ENCODE measurements at places on chromosomes 12 and 14.

DNA sequence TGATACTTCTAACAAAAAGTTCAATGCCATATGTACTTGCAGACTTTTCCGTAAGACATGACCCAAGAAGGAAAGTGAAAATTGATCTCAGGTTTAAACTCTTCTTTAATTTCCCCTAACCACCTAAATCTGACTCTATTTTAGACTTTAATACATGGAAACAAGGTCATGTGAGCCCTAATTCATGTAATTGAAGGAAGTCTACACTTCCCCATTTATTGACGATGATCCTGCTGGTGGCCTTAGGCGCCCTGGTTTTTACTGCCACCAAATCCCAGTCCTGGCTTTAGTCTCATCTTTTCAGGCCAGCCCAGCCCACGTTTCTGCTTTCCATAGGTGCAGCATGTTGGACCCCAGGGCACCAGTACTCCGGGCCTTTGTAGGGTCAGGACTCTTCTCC, 157.9 kb downstream of the PELI2 start:
- no peak for DNase-seq

GRCh38 chr12:60967128-60967527, 1293.1 kb upstream of the USP15 start:
- DNase-seq, result no peak

DNA sequence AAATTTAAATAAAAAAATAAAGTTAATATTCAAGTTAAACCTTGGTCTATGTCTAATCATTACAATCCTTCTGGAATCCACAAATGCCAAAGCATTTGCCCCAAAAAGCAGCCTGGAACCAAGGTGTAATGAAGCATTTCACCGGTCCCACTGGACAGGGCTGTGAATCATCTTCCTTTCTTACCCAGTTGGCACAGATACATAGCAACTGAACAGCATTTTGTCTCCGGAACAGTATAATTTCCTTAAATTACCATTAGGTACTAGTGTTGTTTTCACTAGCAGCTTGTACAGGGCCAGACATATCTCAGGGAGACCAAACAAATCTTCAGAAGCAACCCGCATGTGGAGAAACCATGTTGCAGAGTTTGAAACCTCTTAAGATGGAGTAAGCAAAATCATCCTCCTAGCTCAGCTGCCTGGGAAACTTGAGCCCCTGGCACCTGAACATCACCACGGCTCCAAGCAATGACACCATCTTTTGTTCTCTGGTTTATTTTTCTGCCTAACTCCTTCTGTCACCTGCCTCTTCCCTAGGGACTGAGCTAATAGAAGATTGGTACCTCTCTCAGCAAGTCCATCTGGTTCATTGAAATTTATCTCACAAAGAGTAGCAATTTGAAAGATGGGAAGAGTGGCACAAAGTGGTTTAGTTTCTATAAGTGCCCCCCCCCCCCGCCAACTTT, 17.9 kb upstream of the MDM1 start:
- DNase-seq, result no peak

DNA sequence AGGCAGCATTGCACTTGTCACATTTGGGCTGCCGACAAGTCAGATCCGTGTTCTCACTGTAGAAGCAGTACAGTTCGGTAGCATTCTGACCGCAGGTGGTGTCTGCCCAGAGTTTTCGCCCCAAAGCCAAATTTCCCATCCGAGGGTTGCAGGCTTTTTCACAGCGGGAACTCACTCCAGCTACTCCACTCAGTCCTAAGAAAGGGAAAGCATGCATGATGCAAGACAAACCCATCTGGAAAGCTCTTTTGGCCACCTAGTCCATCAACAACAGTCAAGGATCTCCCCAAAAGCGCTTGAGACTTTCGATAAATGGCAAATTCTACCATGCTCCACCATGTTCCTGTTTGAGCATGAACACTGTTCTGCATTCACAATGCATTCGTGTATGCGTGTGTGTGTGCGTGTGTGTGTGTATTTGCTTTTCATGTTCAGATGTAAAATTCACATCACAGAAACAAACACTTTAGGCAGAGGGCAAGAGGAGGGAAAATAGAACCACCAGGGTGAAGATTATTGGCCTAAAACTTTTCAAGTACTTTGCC, 3.2 kb downstream of the NTN4 start:
- DNase-seq, result no peak

DNA sequence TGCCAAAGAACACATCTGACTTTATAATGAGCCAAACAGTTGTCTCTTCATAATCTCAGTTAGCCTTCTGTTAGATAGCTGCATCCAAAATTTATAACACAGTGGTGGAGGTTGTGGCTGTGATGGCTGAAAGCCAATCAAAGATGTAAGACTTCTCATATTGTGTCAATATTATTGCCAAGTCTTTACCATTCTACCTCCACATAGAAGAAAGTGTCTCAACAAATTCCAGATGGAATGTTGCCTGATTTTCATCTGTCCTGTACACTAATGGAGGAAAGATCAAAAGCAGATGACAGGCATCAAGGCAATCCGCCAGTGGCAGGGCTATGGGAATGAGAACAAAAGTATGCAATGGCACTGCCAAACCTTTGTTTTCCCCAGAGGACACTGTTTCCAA, 813.1 kb upstream of the NOVA1 start:
- no peak for DNase-seq

- no peak for DNase-seq
These were observed 58.5 kb upstream of the TMPO start for GRCh38 chr12:98456576-98457573.

DNA sequence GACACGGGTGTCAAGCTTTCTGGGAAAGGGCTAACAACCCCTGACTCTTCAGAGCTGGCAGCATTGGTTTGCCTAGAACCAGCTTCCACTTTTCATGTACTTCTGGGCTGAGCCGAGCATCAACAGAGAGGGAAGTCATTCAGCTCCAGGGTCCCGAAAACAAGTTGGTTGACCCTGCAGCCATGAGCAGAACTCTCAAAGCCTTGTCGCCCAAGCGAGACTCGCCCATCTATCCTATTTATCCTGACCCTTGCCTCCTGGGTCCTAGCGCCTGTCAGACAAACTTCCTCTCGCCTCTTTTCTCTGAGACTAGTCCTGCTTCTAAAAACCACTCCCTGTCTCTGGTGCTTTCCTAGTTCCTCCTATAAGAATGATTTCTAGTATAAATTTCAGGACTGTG, 47.9 kb downstream of the ASCL4 start:
- no peak for DNase-seq

GRCh38 chr14:29458547-29458946, 469.1 kb downstream of the PRKD1 start:
- DNase-seq, result no peak

DNA sequence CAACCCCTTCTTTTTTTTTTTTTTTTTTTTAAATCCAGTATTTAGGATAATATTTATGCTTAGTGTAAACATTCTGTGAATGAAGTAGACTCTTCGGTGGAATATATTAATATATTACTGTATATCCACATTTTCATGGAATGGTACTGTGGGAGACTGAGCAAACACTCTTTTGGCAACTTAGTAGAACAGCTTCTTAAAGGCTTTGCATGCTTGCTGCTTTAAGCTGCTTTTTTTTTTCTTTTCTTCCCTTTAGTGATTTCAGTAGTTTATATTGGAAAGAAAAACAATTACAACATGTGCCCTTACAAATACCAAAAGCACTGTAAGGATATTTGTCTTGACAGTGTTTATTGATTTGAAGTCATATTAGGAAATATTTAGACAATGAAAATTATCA, 78.9 kb downstream of the AEBP2 start:
- DNase-seq, result no peak

DNA sequence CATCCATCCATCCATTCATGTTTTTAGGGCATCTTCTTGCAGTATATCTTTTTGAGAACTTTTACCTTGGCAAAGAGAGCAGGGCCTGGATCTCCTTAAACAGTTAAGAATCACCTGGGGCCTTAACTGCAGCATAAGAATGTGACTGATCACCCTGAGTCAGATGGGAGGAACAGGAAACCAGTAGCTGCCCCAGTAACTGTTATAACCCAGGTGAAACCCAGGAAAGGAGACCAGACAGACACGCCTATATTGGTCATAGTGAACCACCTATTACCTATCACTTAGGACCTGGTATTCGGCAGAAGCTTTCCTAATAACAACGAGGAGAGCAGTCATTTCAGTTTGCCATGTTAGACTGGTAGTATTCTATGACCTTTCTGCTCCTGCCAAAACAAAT, 43.4 kb upstream of the NR2C1 start:
- no peak for DNase-seq

GRCh38 chr12:20018406-20018805, 349.9 kb upstream of the PDE3A start:
- DNase-seq, result no peak

GRCh38 chr12:77401064-77401769, 335.8 kb upstream of the E2F7 start:
- no peak for DNase-seq

DNA sequence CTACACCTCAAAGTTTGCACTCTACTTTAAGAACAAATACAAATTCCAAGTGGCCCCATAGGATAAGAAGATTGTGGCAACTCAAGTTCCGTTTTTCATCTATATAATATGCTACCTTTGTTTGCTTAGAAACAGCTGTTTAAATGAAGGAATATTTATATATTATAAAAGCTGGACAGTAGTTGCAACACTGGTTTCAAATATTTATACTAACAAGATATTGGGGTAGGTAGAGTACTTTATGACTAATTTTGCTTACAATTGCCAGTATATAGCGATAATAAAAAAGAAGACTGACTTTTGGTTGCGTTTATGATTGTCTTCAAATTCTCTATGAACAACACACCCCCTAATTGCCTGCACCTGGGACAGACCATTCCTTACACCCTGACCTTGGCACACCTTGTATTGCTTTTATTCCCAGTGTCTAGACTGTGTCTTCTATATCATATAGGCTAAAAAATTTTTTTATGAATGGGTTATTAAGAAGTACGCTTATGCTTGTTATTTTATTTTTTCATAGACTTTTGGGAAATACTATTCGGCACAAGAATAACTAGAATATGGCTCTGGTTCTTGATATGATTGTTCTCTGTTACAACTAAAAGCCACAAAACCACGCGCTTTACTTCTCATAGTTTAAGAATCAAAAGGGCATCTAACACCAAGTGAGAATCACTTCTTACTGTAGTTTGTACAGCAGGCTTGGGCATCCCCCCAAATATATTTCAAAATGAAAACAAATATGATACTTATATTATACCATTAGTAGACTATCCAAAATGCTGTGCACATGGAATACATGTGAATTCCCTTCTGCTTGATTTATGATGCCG, 455.4 kb upstream of the DCN start:
- no peak for DNase-seq

DNA sequence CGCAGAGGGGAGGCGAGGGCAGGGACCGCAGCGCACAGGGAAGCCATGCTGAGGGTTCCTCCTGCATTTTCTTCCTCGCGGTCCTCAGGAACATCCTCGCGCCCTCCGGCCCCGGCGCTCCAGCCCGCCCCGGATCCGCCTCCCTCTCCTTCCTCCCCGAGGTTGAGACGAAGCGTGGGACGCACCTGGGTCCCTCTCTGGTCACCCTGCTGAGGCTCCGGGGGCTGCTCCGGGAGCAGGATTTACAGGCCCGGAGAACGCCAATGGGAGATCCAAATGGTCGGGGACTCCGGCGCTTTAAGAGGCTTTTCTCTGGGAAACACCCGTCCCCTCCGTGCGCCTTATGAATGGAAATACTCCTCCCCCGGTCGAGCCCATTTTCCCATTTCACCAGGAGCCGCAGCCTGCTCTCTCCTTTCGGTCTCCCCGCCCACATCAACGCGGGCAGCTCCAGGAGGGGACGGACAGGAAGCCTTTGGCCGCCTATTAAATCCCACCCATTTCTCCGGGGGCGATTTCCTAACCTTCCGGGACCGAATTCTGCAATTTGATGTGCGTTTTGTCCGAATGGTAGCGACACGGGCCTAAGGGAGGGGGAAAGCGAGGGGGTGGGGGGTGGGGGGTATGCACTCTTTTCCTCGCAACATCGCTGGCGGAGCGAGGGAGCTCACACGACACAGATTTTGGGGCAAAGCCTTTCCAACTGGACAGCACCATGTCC, at the start of gene UNC79:
UNC79 (plus strand) TSS at position 625 of the 721 bp plus-strand sequence; CDS start at position 716, 91 bp downstream.
- DNase-seq, result no peak

DNA sequence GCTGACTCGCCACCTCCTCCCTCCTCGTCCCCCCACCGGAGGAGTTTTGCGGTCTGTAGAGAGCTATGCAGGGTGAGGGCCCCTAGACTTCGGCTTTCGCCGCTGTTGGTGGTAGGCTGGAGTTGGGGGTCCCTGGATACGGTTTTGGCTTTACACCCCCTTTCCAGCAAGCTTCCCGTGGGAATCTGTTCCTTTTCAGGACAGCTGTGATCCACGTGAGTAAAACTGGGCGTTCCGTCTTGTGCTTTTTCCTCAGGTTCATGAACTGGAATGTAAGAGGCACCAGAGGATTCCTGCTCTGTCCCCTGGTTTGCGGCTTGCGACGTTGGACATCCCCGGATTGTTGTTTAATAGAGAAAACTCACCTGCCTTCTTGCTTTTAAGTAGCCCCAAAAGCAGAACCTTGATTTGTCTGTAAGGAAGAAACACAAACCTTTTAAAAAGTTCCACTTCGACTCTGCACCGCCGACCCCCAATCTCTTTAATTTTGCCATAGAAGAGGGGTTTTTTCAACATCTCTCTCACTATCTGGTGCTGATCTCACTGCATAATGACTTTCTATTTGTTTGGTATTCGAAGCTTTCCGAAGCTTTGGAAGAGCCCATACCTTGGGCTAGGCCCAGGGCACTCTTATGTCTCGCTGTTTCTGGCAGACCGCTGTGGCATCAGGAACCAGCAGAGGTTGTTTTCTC, 490 bp downstream of the PRORP start:
- DNase-seq, result peak; percentile 23

DNA sequence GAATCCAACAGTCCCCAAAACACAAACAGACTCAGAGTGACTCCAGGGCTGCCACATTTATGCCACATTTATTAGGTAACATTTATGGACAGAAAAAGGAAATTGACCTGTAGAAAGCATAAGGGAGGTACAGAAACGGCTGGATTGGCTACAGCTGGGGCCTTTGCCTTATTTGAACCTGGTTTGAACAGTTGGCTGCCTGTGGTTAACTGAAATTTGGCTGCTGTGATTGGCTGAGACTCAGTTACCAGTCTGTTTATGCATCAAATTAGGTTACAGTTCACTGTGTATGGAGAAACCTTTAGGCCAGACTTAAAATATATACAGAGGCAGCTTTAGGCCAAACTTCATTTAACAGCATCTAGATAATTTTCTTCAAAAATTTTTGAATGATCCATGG, 27.8 kb upstream of the PCNX1 start:
- no peak for DNase-seq

Measured in smooth muscle cell of the brain vasculature (primary cell).